ENCODE measurements at places on chromosomes 11 and 22.

- no peak for DNase-seq
Measured at GRCh38 chr11:68601147-68601546, 83.2 kb upstream of the GAL start.

DNA sequence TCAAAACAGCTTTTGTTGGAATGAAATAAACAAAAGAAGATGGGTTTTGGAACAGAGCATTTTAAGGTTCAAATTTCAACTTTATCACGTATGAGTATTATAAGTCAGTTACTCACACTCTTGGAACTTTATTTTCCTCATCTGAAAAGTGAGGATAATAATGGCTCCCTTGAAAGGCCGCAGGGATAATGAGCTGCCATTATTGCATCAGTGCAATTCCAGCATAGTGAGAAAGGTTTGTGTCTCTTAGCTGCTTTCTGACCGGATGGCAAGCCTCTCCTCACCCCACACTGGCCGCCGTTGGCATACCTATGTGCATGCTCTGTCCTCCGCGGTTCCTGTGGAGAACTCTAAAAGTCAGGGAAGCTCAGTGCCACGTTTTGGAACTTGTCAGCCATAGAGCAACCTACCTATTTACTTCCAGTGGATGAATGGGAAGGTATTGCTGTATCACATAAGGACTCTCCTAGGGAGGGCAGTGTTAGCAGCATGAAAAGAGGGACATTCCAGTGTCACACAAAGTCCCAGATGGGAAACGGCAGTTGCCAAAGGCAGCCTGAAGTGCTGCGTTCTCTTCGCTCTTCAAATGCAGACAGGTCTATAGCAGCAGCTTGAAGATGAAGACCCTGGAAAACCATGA lies 368.9 kb downstream of the NTM start:
- no peak for DNase-seq

- no peak for DNase-seq
Measured at GRCh38 chr11:3939211-3939610, 83.7 kb downstream of the STIM1 start.

DNA sequence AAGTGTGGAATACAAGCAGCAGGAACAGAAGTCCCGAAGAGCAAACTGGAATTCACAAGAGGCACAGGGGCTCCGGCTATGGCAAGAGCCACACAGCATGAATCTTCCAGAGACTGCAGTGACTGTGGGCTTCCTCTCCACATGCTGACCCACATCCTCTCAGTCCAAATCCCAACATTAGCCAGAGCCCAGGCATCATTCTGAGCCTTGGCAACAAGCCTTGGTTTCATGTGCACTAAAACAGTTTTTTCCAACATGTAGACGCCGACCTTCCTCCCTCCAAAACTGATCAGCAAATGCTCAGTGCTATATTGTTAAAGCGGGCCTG lies 91.7 kb upstream of the CSNK2A3 start:
- DNase-seq, result no peak

DNA sequence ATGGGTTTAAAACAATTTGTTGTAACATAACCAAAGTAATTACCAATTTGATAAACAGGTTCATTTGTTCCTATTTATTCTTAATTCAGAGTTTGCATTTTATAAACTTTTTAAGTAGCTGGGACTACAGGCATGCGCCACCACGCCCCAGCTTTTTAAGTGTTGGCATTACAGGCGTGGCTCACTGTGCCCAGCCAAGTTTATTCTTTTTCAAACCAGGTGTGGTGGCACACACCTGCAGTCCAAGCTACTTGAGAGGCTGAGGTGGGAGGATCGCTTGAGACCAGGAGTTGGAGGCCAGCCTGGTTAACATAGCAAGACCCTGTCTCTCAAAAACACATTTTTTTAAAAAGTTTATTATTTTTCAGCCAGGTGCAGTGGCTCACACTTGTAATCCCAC lies 19.1 kb downstream of the PPFIA1 start:
- DNase-seq, result no peak

DNA sequence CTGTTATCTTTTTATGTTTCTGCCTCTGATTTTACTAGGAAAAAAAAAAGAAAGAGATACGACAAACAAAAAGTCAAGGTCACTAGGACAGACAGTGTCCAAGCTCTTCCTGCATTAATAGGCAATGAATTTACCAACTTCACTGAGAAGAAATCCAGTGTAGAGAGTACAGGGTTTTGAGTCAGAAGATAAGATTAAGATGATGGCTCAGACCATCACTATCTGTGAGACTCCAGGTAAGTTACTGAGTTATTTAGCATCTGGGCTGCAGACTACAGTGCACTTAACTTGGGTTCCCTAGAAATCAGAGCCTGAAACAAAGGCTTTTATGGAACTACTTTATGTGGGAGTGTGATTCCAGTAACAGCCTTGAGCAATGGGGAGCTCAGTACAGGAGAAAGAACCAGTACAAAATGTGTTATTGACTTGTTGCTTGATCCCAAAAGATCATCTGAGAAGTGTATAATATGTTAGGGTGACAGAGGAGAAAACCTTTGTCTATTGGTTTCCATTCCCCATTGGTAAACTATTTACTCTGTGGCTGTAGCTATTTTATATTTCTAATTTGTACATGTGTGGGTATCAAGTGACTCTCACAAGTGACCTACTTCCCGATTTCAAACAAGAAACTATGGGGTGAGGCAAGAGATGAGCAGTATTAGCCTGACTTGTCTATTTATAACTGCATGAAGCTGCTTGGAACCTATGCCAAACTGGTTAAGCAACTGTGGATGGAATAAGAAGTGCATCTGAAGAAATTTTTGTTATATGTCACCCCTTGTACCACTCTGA lies 395.8 kb downstream of the RAB38 start:
- DNase-seq, result no peak

- DNase-seq, result no peak
Measured at GRCh38 chr11:93903989-93904388, 53.6 kb upstream of the VSTM5 start.

DNA sequence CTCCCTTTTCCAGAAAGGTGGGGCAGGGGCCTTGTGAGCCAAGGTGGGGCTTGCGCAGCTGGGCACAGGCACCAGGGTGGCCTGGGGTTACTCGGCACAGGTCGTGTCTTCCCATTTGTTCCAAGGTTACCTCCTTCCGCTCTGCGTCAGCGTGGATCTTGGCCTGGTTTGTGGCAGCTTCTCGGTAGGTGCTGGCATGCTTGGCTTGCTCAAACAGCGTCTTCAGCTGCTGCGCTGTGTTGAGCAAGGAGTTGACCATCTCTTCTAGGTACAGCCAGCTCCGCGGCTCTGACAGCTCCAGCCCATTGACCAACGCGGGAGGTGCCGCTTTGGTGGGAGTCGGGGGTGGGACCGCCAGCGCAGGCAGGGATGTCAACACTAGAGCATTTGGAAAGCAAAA lies 20.6 kb downstream of the DEAF1 start:
- DNase-seq, result no peak

DNA sequence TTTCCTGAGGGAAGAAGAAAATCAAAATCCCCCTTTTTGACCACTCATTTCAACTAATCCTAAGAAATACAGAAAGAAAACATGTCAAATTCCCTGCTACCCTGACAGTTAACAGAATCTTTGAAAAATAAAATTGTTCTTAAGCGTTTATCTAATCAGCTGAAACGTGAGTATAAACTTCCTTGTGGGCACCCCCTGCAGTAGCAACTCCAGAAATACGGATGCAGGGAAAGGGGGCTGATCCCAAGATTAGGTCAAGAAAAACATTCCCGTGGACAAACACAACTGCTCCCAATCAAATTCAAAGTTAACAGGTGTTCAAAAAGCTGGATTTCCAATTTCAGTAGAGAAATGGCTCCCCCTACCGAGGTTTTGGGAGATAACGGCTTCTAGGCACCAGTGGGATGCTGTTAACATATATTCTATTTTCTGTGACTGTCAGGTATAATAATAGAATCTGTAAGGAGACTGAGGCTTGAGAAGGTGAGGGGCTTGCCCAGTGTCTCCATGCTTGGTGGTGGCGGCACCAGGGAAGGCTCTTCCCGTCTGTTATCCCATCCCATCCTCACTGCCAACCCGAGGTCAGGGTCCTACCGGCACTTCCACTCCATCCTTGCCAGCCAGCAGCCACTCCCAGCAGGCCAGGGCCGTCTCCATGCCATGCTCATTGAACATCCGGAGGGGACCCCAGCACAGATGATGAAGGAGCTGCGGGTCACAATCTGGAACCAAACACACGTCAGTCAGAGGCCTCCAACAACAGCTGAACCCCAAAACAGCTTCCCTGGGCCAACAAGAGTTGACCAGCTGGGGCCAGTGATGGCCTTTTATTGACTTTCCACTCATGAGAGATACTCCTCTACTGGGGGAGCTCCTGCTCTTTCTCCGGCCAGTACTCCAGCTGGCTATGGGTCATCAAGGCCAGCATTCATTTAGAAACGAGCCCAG lies 32.0 kb upstream of the SERPIND1 start:
- peak; percentile 23 for DNase-seq

DNA sequence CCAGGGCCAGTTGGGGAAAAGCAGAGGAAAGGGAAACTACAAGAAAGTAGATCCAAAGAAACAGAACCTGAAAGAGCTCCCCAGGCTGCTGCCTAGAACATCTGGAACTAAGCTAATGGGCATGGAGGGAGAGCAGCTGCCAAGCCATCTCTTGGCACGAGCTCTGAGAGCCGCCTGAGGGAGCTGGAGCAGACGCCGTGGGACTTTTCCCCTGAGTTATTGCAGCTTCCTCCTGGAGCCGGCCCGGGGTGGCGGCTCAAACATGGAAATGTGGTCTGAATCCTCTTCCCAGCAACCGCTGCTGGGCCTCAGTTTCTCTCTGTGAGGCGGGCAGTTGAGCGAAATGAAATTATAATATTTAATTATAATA lies 41.8 kb downstream of the LIF start:
- DNase-seq, result no peak

DNA sequence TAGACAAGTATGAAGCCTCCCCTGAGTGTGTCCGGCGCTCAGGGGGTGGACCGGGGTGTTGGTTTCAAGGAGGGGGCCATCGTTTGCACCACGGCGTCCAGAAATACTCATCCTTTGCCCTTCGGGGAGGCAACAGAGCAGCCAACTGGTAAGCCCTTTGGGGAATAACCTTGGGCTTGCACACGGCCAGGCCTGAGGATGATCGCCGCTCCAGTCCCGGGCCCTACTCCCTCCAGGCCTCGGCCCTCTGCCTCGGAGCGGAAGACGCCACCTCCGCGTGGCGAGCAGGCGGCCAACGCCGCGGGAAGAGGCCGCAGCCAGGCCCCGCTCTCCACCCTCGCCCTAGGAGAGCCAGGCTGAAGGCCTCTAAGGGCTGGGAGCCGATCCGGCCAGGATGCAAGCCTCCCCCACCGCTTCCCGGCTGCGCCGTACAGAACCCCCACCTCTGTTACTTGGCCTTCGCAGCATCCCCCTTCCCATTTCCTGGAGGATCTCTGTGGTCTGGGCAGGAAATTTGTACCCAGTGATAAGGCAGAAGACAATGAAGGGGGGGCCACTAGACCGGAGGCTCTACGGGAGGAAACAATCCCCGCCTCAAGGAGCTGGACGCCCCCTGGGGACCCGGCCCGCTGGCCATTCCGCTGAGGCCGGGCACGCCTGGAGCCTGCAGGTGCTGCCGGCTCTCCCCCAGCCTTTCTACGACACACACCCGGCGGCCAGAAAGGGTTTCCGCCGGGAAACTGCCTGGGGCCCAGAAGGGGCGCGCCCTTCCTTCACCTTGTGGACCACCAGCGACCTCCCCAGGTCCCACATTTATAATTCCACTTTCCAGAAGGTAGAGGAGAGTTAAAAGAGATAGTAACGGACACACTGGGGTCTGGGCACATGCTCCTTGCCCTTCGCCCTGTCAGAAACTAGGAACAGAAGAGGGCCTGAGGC lies 2.6 kb downstream of the ESAM start:
- DNase-seq, result no peak

GRCh38 chr22:19176732-19177131 lies 1.8 kb downstream of the SLC25A1 start:
- no peak for DNase-seq

- no peak for DNase-seq
Measured at GRCh38 chr11:117857734-117858414, 18.6 kb downstream of the FXYD6 start.

- DNase-seq, result no peak
Measured at GRCh38 chr11:12245549-12246016, 131.8 kb upstream of the PARVA start.

GRCh38 chr11:19679952-19680828 lies 32.4 kb upstream of the NAV2 start:
- no peak for DNase-seq
